ENCODE measurements at places on chromosomes 4 and X.

- no peak for DNase-seq
Observed at GRCh38 chrX:40573763-40574162, 7.0 kb upstream of the ATP6AP2 start.

DNA sequence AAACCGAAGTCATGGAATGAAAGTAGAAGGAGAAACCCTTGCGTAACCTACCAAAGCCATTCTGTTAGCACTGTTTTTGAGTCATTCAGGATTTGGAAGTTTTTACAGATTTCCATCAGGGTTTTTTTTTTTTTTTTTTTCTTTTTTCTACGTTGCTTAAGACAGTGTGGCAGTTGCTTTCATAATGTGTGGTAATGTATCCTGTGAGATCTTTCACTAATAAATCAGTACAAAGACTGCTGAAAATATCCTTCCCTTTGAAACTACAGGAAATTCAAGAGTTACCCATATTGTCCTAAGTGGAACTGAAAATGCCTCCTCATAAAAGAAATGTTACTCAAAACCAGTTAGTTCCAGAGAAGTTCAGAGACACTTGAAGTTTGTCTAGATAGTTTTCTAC is 137.8 kb downstream of the RAPGEF2 start:
- DNase-seq = no peak

DNA sequence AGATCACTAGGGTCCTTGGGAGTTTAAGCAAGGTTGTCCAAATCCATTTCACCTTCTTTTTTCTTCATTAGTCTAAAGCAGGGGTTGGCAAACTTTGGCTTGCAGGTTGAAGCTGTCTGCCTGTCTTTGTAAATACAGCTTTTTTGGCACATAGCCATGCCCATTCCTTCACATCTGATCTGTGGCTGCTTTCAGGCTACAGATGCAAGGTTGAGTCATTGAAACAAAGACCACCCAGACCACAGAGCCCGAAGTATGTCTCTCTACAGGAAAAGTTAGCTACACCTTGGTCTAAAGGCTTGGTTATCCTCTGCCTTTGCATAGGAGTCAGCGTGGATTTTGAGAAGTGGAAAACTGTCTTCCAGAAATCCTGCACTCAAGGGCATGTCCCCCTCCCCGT is 238.1 kb upstream of the STS start:
- no peak for DNase-seq

GRCh38 chrX:133391111-133391510 is 24.2 kb downstream of the GPC4 start:
- no peak for DNase-seq

DNA sequence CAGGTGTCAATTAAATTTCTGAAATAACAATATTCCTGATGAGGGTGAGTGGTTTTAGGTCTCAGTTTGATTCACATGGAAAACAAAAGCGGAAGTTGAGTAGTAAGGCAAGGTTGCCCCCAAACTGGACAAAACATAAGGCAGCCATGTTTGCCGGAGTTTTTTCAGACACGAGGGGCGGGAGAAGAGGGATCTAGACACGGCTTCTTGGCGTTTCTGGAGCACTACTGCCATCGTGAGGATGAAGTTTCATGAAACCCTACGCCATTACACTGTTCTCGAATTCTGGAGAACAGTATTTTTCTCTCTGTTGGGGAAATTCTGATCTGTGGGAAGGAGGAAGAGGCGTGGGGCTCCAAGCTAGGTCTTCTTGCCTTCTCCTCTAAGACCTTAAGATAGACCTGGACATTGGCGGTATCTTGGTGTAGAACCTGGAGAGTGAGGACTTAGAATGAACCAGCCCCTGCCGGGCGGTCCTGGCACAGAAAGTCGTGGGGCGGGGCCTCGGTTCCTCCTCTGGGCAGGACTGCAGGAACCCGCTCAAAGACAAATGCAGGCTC is 160.3 kb downstream of the OR13H1 start:
- peak; percentile 88 for DNase-seq

- DNase-seq = no peak
Observed at GRCh38 chr4:173527103-173527891, 2.7 kb downstream of the HAND2 start.

DNA sequence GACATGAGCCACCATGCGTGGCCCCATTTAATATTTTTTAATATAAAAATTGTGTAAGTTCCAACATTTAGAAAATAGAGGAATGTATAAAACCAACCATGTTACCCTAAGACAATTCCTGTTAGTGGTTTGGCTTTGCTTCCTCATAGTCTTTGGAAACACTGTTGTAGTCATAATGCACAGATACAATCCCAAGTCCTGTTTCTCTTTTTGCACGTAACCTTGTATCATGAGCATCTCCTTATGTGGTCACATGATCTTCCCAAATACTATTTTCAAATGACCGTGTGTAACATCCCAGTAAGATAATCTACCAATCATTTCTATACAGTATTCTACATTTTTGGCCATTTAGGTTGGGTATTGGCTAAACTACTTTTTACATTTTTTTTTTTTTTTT is 13.9 kb upstream of the RHOH start:
- DNase-seq = no peak

GRCh38 chr4:67160394-67160793 is 384.9 kb downstream of the CENPC start:
- no peak for DNase-seq

DNA sequence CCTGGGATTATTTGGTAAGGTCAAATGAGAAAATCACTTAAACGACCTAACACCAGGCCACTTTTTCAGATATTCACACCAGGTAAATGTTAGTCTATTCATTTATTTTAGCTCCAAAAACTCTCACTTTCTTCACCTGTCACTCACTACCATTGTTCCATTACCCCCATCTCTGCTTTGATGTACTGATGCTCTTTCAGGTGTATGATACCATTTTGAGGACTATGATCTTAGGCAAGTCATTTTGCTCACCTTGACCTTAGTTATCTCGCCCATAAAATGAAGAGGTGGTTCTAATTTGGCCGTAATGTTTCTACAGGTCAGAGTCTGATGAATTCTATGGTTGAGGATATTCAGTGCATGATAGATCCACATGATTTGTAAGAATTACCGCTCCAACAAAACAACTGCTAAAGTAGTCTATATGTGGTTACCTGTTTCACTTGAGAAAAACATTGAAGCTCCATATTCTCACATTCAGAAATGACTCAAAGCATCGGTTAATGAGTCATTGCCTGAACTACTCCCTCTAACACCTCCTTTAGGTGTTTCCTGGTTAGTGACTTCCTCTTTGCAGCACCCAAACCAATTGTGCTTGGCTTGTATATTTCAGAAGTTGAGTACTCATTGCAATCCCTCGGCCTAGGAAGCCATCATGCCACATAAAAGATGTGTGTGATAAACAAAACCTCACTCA is 4.5 kb downstream of the DTHD1 start:
- DNase-seq = no peak

DNA sequence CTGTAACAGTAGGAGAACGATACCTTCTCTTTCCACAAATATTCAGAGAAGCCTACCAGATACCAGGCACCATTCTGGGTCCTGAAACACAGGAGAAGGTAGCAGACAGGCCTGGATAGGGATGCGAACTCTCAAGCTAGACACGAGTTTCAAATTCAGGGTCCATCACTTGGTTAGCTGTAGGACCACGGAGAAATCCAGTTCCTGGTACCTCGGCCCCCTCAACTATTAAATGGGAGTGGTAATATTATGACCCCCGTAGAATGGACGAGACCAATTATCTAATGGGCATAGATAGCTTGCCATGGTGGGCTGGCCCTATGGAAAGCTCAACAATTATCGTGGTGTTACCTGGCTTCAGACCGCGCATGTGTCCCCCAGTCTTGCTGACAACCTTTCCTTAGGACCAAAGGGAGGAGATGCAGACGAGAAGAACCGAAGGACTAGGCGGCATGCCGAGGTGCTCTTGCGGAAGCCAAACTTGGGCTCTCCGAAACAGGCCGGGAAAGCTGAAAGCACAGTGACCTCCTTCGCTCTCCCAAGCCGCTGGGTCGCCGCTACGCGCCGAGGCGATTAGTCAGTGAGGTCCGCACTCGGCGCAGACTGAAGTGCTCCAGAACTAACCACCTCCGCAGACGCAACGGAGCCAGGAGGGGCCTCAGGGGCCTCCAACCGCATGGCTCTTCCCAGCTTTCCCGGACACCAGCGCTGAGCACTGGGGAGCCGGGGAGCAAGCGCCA is 19.6 kb downstream of the NKX3-2 start:
- no peak for DNase-seq

- DNase-seq = no peak
Observed at GRCh38 chr4:156038772-156039171, 85.1 kb upstream of the CTSO start.

- DNase-seq = no peak
Observed at GRCh38 chr4:145679991-145680455, at the start of gene C4orf51. Gene C4orf51, plus strand, starts transcription at chr4:145680146. Its CDS starts 58 bp downstream, at chr4:145680204.

- DNase-seq = no peak
Observed at GRCh38 chrX:46236411-46236810, 308.8 kb downstream of the ZNF674 start.

DNA sequence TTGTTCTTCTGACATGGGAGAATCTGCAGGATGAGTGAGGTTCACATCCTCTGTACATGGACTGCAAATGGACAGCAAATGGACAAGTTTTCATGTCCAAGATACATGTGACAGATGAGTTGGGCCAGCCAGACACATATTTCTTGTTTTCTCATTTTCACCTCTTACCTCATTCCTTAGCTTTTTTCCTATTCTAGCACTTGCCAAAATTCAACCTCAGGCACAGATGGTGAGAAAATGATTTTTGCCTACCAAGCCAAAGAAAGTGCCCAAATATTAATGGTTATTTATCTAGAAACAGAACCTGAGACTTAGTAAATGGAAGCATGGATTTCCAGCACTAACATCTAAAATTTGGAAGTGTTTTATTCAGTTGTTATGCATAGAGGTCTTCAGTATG is 402.2 kb downstream of the AFF2 start:
- DNase-seq = no peak

DNA sequence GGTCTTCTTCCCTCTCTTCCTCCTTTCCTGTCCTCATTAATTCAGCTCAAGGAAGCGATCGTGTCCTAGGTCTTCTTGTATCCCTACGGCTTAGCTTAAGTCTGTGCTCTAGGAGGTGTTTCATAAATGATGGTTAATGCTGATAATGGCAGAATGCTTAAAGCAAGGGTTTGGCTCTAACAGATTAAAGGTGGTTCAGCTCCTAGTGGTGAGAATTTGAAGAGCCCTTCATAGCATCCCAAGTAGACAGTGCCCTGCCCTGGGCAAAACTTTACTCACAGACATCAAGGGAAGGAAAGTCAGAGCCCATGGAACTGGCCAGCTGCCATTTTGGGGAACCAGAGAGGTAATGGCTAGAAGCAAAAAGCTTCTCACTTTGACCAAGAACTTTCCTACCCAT is 47.0 kb upstream of the PGRMC1 start:
- DNase-seq = no peak

- DNase-seq = no peak
Observed at GRCh38 chr4:134999169-134999568, 797.6 kb upstream of the PABPC4L start.

DNA sequence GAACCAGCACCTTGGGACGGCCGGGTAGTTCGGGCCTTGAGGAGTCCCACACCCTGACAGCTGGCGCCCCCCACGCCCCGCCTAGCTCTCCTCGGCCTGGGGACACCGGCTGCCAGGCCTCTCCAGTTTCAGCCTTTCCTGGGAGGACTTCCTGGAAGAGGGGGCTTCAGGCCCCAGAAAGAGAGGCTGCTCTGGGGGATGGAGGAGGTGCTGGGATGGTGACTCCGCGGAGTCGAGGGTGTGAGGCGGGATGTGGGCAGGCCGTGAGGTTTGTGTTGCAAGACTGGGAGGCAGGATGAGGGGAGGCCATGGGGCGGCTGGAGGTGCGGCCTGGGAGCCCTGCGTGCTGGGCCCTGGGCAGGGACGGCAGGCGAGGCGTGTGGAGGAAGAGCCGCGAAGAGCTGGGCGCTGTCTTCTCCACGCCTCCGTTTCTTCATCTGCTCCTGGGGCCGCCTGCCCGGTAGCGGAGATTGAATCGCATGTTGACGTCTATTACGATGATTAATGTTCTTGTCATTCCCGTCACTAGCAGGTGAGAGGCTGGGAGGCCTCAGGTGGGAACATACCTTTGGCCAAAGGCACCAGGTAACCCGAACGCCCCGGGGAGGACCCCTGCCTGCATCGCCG is 918 bp upstream of the FGFRL1 start:
- DNase-seq = no peak

- no peak for DNase-seq
Observed at GRCh38 chr4:602559-602942, 22.8 kb upstream of the PDE6B start.

GRCh38 chr4:152949930-152950329 is 13.8 kb downstream of the FHDC1 start:
- DNase-seq = no peak

DNA sequence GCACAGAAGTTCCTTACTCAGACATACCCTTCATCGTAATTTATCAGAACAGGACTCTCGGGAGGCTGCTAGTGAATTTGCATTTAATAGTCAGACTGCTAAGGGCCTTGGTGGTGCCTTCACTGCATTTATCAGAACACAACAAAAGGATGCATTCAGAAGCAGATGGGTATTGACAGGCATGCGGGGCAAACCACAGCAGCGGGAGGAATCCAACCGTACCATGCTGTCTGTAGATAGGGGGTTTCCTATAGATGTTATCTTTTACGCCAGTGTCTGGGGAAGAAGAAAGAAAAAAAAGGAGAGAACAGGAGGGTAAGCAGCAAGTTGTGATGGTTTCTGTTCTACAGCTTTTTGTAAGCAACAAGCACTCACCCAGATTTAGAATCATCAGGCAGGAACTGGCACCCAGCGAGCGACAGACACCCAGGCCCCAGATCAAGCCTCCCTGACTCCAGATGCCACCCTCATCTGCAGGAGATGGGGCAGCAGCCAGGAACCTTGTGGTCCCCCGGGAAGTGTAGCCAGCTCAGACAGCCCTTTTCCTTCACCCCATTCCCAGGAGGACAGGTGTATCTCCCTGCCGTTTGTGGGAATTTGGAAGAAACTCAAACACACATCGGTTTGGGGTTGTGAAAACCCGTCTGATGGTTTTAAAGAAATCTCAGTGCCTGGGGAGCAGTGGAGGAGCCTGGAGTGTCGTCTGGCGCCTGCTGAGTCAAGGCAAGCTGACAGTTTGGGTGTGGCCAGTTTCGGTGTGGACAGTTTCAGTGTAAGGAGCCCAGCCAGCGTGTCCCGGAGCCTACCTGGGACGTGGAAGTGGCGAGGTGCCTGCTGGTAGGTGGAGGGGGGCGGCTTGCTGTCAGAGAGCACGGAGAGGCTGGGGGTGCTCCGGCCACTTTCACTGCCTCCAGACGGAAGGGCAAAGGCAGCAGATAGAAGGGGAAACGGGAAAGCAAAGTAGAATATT is 80.0 kb upstream of the AFAP1 start:
- DNase-seq = no peak

GRCh38 chr4:176193938-176194337 is 1.4 kb downstream of the SPATA4 start:
- DNase-seq = no peak

GRCh38 chrX:111555406-111555958 is 44.0 kb downstream of the SERTM2 start:
- no peak for DNase-seq

GRCh38 chr4:18404642-18405041 is 383.1 kb upstream of the LCORL start:
- no peak for DNase-seq

- no peak for DNase-seq
Observed at GRCh38 chr4:37424753-37425152, 180.2 kb downstream of the NWD2 start.

GRCh38 chr4:9800848-9801247 is 19.4 kb downstream of the DRD5 start:
- no peak for DNase-seq

GRCh38 chr4:3784454-3785291 is 18.5 kb downstream of the ADRA2C start:
- no peak for DNase-seq

Measured in NCI-H748 treated with DMSO at 0.1 percent for 48 hours (cell line).